ENCODE measurements at places on chromosomes 12 and 14. TPM values are rescaled to one million over a fixed set of nuclear protein-coding genes. Genes with fewer than 3 reads are reported as not detected.
A peak's percentile ranks its signal among the peaks of the same experiment; 100 is the strongest.

DNA sequence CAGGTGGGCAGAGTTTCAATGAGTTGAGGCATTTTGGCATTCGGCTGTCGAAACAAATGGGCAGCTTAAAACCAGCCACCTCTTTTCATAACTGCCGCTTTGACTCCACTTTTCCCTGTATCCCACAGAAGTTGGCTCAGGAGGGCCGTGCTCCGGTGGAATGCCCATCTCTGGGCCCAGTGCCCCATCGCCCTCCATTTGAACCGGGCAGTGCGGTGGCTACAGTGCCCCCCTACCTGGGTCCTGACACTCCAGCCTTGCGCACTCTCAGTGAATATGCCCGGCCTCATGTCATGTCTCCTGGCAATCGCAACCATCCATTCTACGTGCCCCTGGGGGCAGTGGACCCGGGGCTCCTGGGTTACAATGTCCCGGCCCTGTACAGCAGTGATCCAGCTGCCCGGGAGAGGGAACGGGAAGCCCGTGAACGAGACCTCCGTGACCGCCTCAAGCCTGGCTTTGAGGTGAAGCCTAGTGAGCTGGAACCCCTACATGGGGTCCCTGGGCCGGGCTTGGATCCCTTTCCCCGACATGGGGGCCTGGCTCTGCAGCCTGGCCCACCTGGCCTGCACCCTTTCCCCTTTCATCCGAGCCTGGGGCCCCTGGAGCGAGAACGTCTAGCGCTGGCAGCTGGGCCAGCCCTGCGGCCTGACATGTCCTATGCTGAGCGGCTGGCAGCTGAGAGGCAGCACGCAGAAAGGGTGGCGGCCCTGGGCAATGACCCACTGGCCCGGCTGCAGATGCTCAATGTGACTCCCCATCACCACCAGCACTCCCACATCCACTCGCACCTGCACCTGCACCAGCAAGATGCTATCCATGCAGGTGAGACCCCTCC, 5.0 kb upstream of the RNU7-1 start:
- no peaks in the 10 kb centered on the region for H3K27me3 ChIP-seq
- H3K36me3 ChIP-seq: no peaks in the 10 kb centered on the region
- no peak overlapping the region for H3K27ac ChIP-seq

OTX2 gene
- total RNA-seq: not detected

DNA sequence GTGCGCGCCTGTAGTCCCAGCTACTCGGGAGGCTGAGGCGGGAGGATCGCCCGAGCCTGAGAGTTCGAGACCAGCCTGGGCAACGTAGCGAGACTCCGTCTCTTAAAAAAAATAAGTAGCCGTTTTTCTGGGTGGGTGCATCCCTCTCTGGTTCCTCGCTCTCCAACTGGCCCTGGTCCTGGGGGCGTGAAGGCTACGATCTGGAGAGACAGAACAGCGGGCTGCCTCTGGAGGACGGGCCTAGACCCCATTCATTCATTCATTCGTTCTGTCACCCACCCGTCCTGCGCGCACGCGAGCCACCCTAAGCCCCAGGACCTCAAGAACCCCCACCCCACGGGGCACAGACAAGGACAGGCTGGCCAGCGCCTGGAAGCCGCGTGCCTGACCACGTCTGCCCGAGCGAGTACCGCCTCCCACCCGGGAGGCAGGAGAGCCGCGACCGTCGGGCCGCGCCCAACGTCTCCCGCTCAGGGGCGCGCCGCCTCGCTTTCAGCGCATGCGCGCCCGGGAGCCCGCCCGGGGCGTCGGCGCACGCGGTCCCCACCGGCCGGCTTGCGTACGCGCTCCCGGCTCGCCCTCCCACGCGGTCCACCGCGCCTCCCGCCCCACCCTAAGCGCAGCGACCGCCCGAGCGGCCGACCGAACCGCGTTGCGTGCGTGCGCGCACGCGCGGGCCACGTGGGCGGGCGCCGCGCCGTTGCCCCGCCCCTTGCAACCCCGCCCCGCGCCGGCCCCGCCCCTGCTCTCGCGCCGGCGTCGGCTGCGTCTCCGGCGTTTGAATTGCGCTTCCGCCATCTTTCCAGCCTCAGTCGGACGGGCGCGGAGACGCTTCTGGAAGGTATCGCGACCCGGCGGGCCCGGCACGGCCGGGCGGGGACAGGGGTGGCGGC, at the start of gene RAN:
TSS of gene RAN (plus strand) at position 781 of the 893 bp plus-strand sequence. CDS start 528 bp downstream, outside the sequence.
- peak; percentile 96 for DNase-seq
- H3K27me3 ChIP-seq: no peaks in the 10 kb centered on the region
- no peaks in the 10 kb centered on the region for H3K36me3 ChIP-seq
- H3K4me3 ChIP-seq: peak within 1 kb of the TSS; percentile 60

DNA sequence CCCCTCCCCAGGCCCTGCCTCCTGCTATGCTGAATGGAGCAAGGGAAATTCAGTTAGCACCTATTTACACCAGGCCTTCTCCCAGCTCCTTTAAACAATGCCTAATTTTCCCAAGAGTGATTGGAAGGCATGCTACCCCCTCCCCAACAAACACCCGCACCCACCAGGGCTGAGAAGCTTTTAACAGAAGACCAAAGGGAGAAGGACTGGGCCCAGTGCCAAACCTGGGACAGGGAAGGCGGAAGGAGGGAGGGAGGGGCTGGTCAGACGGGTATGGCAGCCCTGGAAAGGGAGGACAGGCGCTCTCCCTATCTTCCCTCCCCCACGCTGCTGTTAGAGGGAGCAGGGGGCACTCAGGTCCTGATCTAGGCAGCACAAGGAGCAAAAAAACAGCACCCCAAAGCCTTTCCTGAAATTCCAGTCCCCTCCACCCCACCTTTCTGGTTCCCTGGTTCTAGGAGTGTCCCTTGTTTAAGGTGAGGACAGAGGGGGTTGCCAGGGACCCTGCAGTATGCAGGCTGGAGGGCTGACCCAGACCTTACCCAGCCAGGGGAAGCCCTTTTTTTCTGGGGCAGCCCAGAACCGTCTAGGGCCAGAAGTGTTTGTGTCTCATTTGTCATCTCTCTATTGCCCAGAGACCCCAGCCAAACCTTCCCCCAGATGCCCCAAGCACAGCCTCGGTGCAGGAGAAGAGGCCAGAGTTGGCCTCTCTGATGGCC, 2.4 kb upstream of the KRT8 start:
- no peaks in the 10 kb centered on the region for H3K27me3 ChIP-seq
- no peak overlapping the region for H3K27ac ChIP-seq
- H3K36me3 ChIP-seq: no peaks in the 10 kb centered on the region
- H3K4me1 ChIP-seq: peaks cover 2% of the 10 kb centered on the region
- no peak overlapping the region for H3K4me3 ChIP-seq
- peak; percentile 28 for DNase-seq

RGS6 gene
- 2.0 TPM for total RNA-seq

IGFBP6 gene
- total RNA-seq: 171 TPM

- H3K27me3 ChIP-seq: no peaks in the 10 kb centered on the region
- no peak for DNase-seq
- no peak overlapping the region for H3K4me3 ChIP-seq
- no peaks in the 10 kb centered on the region for H3K36me3 ChIP-seq
- H3K4me1 ChIP-seq: no peaks in the 10 kb centered on the region
Measured at GRCh38 chr14:74459289-74459946, 33.4 kb upstream of the SYNDIG1L start.

KRT78 gene
- not detected for total RNA-seq

DNA sequence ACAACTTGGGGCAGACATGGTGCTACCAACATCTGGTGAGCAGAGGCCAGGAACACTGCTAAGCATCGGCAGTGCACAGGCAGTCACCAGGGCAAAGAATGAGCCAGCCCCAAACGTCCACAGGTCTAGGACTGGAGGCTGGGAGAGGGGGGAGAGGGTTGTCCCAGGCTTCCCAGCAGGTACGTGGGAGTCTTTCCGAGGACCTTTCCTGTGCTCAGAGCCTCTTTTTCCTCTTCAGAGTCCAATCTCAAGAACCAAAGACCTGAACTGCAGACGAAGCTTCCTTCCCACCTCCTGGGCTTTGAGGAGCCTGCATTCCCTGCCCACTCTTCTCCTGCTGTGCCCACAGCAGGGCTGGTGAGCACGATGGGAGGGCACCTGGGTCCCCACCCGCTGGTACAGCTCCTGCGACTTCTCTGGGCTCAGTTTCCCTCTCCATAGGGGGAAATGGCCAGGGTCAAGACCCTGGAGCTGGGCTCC, 48.7 kb downstream of the DLK1 start:
- H3K4me3 ChIP-seq: no peak overlapping the region
- no peaks in the 10 kb centered on the region for H3K27me3 ChIP-seq
- H3K36me3 ChIP-seq: no peaks in the 10 kb centered on the region
- H3K4me1 ChIP-seq: peaks cover 2% of the 10 kb centered on the region
- DNase-seq: no peak
- no peak overlapping the region for H3K27ac ChIP-seq

- H3K36me3 ChIP-seq: no peaks in the 10 kb centered on the region
- H3K4me3 ChIP-seq: no peak overlapping the region
- H3K4me1 ChIP-seq: peaks cover 2% of the 10 kb centered on the region
- no peak for DNase-seq
Measured at GRCh38 chr12:27336282-27336653, 3.6 kb downstream of the BMAL2 start.

DNA sequence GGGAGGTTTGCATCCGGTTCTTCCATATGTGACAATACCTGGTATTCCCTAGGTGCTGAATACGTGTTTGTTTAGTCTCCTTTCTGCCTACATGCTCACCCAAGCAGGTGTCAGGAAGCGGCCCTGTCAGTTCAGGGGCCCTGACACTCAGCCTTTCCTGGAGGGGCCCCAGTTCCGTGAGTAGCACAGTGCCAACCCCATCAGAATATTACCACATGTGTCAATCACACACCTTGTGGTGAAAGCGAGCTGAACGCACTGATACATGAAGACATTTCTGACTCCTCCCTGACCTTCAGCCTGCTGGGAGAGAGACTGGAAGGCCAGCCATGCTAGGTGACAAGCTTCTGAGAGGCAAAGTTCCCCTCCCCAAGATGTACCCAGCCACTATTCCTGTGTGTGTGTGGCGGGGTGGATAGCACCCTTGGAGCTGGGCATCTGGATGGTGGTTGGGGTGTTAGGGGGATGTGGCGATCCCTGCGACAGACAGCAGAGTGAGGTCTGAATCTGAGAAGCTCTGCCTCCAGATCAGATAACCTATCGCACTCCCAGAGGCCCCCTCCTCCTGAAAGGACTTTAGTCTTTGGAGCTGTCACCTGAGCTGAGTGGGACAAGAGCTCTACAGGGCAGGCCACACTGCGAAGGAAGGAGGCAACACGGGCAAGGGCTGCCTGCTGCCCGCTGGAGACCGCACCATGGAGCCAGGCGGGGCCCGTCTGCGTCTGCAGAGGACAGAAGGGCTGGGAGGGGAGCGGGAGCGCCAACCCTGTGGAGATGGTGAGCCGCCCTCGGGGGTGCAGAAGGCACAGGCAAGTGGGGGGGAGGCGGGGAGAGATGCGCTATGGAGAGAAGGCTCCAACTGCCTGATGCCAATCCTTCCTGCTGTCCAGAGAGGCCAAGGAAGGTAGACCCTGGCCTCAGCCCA, at the start of gene SOAT2:
TSS of gene SOAT2 (plus strand) at position 604 of the 925 bp plus-strand sequence. CDS start at position 696, 92 bp downstream.
- no peak within 1 kb of the TSS for H3K4me3 ChIP-seq
- H3K36me3 ChIP-seq: no peaks in the 10 kb centered on the region
- H3K4me1 ChIP-seq: peaks cover 6% of the 10 kb centered on the region
- DNase-seq: no peak
- no peaks in the 10 kb centered on the region for H3K27me3 ChIP-seq

- no peak for DNase-seq
- no peak overlapping the region for H3K4me3 ChIP-seq
- H3K27ac ChIP-seq: no peak overlapping the region
- H3K27me3 ChIP-seq: no peaks in the 10 kb centered on the region
Measured at GRCh38 chr14:61973981-61974380, 211.8 kb downstream of the SNAPC1 start.

DNA sequence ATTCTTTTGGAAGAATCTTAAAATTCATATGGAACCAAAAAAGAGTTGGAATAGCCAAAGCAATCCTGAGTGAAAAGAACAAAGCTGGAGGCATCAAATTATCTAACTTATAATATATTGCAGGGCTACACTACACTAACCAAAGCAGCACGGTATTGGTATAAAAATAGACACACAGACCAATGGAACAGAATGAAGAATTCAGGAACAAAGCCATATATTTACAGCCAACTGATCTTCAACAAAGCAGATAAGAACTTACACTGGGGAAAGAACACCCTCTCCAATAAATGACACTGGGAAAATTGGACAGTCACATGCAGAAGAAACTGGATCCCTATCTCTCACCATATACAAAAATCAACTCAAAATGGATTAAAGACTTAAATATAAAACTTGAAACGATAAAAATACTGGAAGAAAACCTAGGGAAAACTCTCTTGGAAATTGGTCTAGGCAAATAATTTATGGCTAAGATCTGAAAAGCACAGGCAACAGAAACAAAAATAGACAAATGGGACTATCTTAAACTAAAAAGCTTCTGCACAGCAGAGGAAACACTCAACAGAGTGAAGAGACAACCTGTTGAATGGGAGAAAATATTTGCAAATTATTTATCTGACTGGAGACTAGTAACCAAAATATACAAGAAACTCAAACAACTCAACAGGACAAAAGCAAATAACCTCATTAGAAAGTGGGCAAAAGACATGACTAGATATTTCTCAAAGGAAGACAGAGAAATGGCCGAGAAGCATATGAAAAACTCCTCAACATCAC, 286.3 kb downstream of the ITPR2 start:
- DNase-seq: no peak
- H3K36me3 ChIP-seq: no peaks in the 10 kb centered on the region
- no peak overlapping the region for H3K27ac ChIP-seq

DNA sequence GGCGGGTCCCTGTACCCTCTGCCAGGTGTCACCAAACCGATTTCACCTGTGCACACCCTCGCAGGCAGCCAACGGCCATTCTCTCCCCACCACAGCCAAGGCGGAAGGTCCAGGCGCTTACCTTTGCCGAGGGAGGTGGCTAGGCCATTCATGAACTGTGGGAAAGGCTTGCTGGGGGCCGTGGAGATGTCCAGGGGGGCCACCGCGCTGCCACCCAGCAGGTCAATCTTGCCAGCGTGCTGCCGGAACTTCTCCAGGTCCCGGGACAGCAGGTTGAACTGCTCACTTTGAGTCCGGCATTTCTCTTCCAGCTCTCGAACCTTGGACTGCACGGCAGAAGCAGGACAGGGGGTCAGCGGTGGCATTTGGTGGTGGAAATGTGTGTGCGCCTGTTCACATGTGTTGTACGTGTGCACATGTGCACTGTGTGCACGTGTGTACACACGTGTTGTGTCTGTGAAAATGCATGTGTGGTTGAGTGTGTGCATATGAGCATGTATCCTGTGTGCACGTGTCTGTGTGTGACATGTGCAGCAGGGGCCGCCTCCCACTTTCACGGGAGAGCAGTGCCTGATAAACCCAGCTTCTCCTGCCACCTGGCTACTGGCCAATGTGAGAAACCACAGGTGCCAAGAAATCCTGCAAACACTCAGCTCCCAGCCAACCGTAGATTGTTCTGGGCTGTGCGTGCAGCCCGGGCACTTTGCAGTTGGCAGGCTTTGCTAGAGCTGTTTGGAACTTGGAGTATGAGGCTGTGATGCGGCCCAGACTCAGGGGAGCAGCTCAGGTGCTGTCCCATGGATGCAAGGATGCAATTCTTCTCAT, 118.9 kb downstream of the PIWIL1 start:
- H3K27me3 ChIP-seq: no peaks in the 10 kb centered on the region
- no peaks in the 10 kb centered on the region for H3K36me3 ChIP-seq
- H3K4me1 ChIP-seq: no peaks in the 10 kb centered on the region
- no peak for DNase-seq

CEBPE gene
- total RNA-seq: not detected

DNAJC22 gene
- total RNA-seq: 0.38 TPM

SLC39A2 gene
- not detected for total RNA-seq

Measured in ovary (tissue), 10 donors.